Hepatocyte (in vitro differentiated cells): ENCODE measurements at places on chromosomes 7 and 10.
A peak's percentile ranks its signal among the peaks of the same experiment; 100 is the strongest.

GRCh38 chr7:159104188-159104920, 40.3 kb downstream of the VIPR2 start:
- DNase-seq: no peak

- peak; percentile 61 for DNase-seq
Observed at GRCh38 chr7:75624134-75624832, 114.5 kb downstream of the HIP1 start.

DNA sequence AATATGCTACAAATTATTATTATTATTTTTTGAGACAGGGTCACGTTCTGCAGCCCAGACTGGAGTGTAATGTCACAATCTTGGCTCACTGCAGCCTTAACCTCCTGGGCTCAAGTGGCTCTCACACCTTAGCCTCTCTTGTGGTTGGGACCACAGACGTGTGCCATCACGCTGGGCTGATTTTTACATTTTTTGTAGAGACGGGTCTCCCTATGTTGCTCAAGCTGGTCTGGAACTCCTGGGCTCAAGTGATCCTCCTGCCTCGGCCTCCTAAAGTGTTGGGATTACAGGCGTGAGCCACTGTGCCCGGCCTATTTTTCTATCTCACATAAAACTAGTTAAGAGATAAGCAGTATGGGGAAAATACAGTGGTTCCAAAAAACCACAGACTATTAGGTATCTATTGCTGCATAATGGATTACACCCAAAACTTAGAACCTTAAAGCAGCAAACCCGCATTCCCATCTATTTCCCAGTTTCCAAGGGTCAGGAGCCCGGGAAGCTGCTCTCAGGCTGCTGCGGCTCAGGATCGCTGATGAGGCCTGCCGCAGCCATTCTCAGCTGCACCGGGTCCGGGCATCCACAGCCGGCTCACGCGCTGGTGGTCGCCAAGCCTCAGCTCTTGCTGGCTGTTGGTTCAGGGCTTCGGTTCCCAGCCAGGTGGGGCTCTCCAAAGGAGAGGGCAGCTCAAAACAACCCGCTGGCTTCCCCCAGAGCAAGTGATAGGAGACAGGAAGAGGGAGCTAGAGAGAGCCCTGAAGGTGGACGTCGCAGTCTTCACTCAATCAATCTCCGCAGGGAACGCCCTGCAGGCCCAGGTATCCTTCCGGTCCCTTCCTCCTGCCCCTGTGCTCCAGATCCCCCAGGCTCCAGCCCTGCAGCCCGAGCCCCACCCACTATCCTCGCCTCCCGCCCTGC, 128.2 kb downstream of the UBE2H start:
- DNase-seq: peak; percentile 83

DNA sequence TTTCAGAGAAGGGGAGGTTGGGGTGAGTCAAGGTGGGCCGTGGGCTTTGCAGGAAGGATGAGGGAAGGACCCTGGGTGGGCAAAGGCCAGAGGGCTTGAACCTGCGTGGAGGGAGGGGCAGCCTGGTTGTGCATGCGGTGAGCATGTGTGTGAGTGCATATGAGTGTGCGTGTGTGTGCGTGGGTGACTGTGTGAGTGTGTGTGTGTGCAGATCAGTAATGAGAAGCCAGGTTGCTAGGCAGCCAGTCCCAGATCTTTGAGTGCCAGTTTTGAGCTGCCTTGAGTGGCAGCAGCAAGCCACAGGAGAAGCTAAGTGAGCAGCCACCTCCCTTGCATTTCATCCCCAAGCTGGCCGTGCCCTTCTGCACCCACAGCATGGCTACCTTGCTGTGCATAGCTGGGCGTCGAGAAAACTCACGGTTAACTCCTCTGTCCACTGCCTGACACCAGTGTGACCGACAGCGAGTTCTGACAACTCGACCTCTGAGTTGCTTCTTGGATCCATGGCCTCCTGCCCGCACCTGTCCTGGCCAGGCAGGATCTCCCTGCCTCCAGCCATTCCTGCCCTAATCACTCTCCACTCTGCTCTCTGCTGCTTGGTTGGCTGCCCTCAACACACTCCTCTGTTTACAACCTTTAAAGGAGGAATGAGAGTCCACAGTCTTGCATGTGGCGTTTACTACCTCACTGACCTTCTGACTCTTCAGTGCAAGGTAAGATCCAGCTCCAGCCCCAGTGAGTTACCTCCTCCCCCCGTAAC, 775.4 kb downstream of the TYW1 start:
- DNase-seq: peak; percentile 6

- no peak for DNase-seq
Observed at GRCh38 chr10:31623466-31623865, 304.4 kb downstream of the ZEB1 start.

DNA sequence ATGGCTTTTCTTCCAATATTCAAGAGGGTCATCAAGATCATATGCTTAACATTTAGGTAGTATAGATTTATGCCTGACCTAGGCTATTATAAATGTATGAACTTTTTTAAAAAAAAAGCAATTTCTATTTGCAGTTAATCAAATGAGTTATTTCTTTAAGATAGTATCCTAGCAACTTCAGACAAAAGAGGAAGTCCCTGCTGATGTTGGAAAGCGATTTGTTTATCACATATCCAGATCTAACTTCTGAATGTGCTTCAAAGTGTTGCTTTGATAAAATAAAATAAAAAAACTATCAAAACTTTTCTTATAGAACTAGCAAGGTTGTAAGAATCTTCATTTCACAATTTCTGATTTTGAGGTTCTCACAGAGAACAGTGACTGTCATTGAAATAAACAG, 401.9 kb upstream of the PHF14 start:
- no peak for DNase-seq

DNA sequence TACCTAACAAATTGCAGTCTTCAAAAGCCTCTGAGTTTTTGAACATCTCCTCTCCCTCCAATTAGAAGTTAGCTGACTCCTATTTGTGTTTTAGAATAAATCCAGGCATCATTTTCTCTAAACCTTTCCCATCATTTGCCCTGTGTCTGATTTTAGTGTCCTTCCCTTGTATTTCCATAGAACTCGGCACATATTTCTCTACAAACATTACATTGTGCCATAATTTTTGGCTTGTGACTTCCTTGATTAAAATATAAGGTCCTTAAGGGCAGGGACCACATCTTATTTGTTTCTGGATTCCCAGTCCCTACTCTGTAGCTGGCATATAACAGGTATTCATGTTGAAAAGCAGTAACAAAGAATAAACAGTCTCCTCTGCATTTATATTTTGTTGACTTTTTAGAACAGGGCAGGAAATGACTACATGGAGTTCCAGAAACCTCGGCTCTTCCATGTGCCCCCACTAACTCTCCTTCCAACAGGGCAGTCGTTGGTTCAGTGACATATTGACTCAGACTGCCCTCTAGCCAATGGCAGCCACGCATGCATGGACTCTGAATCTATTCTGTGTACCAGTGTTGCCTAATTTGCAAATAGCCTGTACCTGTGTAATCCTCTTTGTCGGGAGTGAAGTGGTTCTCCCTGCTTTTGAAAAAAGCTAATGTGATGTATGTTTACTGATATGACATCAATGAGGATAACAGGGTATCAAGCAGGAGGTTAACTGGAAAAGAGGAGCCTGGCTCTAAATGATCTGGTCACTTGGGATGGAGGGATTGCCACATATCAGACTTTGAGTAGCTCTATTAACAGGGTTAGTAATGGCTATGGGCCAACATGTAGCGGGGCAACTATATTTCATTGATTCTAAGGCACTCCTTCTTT, 19.8 kb upstream of the CPN1 start:
- peak; percentile 71 for DNase-seq

DNA sequence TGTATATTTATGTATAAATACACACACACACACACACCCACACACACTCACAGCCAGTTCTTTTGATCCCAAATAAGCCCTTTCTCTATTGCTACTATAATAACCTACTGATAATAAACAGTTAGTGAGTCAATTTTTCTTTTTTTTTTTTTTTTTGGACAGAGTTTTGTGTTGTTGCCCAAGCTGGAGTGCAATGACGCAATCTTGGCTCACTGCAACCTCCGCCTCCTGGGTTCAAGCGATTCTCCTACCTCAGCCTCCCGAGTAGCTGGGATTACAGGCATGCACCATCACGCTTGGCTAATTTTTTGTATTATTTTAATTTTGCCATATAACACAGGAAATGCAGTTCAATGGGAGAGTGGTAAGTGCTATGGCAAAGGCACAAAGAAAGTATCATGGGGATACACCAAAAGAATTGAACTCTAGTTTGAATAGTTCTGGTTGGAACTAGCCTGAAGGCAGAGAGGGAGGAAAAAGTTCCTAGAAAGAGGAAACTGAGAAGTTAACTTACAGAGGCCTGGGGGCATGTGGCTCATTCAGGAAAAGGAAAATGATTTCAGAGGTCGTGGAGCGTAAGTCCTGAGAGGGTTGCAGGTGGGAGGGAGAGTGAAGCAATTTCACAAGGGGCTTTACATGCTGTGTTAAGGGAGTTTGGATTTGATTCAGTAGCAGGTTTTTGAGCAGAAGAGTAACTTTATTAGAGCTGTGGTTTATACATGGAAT, 44.4 kb upstream of the JCAD start:
- no peak for DNase-seq

DNA sequence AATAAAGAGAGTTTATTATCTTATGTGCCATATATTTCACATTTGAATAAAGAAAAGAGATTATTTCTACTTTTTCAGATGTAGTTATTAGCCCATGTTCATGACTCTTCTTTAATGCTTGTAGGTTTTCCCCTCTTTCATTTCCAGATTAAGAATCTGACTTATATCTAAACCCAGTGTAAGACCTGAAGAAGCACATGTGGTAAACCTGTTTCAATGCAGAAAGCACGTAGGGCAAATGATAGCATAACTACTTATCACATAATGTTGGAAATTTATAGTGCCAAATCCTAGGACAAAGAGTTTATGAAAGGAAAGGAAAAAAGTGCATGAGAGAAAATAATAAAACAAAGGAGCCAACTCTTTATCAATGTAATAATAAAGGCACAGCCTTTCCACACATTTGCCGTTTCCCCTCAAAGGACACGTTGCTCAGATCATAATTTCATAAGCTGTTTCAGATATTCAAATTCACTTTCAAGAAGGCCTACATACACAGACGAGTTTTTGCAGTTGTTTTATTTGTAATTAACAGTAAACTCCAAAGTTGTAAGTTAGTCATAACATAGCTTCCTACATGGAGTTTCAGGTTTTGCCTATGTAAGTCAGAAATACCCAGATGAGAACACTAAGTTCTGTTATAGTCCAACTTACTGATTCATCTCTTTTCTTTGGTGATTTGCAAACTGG, 88.8 kb upstream of the MDFIC start:
- no peak for DNase-seq

GRCh38 chr10:12177642-12178041, 18.0 kb downstream of the NUDT5 start:
- no peak for DNase-seq

DNA sequence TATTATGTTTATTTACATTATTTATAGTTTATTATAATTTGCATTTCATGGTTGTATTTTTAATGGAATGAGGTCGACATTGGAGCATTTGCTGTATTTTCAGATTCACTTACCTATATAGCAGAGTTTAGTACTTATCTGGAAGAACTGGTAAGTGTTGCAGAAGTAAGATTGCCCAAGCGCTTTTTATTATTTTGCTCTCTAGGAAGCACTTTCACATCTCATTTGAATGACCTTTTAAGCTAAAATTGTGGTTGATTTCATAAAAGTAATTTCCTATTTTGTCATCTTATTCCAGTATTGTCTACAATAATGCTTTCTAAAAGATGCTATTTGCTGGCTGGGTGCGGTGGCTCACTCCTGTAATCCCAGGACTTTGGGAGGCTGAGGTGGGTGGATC, 28.6 kb downstream of the SEC61A2 start:
- DNase-seq: no peak

GRCh38 chr10:101380353-101381017, 26.5 kb downstream of the BTRC start:
- no peak for DNase-seq

- no peak for DNase-seq
Observed at GRCh38 chr7:27526611-27527347, 135.9 kb downstream of the HIBADH start.
